Renal pelvis (tissue), 12 donors: ENCODE measurements at places on chromosomes 16 and 17. TPM values are rescaled to one million over a fixed set of nuclear protein-coding genes. Genes with fewer than 3 reads are reported as not detected.

DNA sequence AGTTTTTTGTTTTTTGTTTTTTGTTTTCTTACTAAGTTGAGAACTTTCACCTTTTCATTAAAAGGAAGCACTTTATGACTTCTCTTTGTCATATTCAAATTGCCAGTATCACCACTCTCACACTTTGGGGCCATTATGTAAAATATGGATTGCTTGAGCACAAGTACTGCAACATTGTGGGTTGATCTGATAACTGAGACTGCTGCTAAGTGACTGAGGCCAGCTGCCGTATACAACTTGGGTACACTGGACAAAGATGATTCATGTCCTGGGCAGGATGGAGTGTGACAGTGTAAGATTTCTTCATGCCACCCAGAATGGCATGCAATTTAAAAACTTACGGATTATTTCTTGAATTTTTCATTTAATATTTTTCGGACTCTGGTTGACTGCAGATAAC is 7.8 kb downstream of the TTC19 start:
- DNase-seq: no peak

DNA sequence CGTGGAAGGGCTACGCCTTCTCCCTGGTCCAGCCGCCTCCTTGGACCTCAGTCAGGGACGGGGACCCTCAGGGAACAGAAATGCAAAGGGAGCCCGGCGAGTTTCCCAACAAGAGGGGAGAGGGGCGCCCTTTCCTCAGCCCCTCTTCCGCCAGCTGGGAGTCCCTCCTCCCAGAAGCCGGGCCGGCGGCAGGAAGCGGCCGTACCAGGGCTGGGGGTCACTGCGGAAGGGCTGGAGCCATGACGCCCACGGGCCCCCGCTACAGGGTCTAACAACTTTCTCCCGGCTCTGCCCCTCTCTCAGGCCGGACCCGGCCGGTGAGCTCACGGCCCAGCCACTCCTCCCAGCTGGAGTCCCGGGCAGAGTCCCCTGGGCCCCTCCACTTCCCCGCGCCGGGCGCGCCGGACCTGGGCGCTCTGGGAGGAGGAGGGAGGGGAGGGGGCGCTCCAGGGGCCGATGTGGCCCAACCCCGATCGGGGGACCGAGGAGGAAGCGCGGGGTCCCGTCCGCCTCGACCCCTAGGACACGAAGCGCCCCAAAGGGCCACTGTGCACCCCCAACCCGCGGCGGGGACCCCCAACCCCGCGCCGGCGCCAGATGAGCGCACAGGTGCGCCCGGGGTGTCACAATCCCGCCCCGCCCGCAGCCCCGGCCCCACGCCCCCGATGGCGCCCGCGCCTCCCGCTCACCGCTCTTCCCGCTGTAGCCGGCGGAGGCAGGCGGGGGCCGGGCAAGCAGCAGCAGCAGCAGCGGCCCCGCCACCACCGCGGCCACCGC is 578 bp downstream of the PGAP6 start:
- DNase-seq: no peak

TAT gene
- polyA plus RNA-seq: 0.03 TPM

KCNAB3 gene
- polyA plus RNA-seq: 13.0 TPM

DNA sequence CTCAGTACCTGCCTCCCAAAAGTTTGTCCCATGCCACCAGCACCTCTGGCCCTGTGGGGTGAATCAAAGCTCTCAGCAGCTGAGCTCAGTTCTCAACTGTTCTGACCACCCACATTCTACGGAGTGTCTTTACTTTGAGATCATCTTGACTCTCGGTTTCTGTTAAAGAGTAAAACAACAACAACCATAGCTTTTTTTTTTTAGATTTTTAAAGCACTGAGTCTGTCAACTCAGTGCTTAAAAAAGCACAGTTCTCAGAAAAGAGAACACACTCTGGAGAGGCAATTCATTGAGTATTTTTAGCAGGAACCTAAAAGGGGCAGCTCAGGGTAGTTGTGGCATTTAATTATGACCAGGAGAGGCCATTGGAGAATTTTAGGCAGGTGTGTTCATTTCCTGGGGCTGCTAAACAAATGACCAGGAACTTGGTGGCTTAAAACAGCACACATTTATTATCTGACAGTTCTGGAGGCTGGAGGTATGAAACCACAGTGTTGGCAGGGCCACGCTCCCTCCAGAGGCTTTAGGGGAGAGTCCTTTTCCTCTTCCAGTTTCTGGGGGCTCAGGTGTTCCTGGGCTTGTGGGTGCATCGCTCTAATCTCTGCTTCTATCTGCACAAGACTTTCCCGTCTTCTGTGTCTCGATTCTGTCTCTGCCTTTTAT is 6.7 kb upstream of the WFIKKN2 start:
- DNase-seq: no peak

- DNase-seq: no peak
Measured at GRCh38 chr17:4340914-4341615, 25.4 kb downstream of the UBE2G1 start.

PDILT gene
- not detected for polyA plus RNA-seq

DNA sequence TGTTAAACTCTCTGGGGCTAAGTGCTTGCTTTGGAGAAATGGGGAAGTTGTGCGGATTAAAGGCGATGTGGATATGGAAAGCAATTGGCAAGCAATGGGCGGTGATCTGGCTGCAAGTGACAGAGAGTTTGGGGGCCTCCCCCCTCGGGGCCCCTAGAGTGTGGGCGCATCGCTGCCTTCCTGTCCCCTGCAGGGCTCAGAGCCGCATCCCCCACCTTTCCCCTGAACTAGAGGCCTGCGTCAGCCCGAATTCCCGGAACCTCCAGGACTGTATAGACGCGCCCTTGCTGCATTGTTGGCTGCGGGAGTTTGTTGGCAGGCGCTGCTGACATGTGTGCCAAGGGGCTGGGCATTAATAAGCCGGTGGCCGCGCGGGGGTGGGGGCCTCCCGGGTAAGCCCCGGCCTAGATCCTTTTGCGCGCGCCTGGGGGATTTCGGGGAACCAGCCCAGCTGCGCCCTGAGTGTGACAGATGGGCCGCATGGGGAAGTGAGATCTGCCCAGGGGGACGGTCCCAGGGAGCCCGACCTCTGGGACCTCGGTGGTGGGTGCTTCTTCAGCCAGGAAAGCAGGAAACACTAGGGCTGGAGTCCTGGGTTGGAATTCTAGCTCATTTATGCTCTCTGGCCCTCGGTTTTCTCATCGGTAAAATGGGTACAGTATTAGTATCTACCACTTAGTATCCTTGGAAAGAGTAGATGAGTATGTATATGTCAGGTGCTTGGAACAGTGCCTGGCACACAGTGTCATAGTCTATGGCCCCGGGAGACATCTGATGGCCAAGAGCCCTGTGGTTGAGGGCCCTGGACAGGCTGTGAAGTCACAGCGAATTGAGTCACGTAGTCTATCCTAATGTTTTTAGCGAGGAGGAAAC is 1.0 kb downstream of the EEF2K start:
- no peak for DNase-seq

DNA sequence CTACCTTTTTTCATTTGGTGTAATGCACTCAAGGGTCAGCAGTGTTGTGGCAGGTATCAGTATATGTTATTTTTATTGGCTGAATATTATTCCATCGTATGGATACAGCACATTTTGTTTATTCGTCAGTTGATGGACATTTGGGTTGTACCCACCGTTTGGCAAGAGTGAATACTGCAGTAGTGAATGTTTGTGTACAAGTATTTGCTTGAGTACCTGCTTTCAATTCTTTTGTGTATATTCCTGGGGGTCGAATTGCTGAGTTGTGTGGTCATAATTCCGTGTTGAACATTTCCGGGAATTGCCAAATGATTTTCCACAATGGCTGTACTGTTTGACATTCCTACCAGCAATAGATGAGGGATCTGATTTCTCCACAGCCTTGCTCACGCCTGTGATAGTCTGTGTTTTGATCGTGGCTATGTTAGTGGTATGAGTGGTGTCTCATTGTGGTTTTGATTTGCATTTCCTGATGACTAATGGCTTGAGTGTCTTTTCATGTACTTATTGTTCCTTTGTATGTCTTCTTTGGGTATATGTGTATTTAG is 108.4 kb downstream of the OR1D5 start:
- no peak for DNase-seq

GRCh38 chr16:89036776-89037175 is 56.9 kb upstream of the ACSF3 start:
- no peak for DNase-seq

DNA sequence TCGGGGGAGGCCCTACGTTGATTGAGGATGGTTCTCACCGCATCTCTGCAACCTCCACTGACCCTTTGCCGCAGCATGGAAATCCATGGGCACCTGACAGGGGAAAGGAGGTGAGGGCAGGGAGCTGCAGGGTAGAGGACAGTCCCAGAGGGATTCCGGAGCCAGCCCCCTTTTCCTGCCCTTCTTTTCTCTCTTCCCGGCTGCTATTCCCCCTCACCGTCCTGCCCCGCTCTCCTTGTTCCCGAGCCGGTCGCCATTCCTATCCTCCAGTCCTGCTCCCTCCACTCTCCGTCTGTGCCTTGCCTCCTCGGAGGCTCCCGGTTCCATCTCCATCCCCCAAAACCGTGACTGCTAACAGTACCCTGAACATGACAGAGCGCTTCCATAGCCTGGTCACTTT is 4.8 kb downstream of the SPATA32 start:
- no peak for DNase-seq

GRCh38 chr16:57539072-57539796 is 2.9 kb upstream of the CCDC102A start:
- DNase-seq: no peak

APOH gene
- polyA plus RNA-seq: 0.30 TPM

FAM171A2 gene
- 42.7 TPM for polyA plus RNA-seq

GRCh38 chr17:10210151-10210574 is 11.8 kb upstream of the GAS7 start:
- DNase-seq: peak; percentile 40

GJD3 gene
- not detected for polyA plus RNA-seq

DNA sequence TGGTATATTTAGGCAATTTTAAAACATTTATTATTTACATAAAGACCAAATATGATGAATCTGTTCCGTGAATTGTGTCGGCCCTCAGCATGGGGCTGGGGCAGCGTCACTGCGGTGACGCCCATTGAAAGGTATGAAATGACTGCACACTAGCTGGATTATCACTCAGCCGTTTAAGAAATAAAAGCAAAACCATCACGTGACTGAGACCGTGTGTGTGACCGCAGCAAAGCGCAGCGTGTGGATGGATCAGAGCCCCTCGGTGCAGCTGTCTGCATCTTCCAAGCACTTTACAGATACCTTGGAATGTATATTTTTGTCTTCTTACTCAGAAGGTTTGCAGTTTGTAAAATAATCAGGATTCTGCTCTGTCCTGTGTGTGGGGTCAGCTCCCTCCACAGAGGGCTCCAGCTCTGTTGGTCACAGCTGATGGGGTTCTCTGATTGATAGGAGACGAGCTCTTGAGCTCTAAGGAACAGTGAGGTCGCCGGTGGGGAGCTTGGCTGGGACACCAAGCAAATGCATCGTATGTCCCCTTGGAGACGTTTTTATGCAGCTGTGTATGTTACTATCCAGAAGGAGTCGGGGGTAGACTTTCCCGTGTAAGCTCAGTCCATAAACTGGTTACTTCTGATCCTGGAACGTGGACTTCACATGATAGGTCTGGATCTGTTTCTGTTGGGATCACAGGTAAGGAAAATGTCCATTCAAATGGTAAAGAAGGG is 45.1 kb downstream of the WDR45B start:
- no peak for DNase-seq

DNA sequence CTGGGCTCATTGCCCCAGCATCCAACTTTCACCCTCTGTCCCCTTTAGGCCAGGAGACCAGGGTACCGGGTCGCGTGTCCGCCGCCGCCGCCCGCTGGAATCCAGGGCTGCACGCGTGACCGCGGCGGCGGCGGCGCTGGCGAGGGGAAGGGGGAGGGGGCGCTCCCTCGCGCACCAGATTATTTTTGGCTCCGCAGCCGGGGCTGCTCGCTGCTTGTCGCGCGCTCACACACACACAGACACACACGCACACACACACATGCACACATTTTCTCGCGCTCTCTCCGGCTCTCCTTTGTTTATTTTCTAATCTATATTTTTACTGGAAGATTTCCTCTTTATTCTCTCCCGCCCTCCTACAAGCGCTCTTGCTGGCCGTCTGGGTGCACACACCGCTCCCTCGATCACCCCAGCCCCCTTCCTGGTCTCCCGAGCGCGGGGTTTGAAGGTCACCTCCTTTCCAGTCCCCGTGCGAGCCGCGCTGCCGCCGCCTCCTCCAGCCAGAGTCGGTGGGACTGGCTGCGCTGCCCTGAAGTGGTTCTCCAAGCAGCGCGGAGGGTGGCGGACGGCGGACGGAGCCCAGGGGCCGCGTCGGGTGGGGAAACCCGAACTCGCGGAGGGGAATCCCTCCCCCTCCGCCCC is 921.4 kb upstream of the EEF2KMT start:
- peak; percentile 14 for DNase-seq

GRCh38 chr17:56782338-56782737 is 51.4 kb downstream of the C17orf67 start:
- DNase-seq: no peak

CCL23 gene
- polyA plus RNA-seq: 0.56 TPM

- DNase-seq: no peak
Measured at GRCh38 chr17:376936-377863, 24.6 kb upstream of the RPH3AL start.

DNA sequence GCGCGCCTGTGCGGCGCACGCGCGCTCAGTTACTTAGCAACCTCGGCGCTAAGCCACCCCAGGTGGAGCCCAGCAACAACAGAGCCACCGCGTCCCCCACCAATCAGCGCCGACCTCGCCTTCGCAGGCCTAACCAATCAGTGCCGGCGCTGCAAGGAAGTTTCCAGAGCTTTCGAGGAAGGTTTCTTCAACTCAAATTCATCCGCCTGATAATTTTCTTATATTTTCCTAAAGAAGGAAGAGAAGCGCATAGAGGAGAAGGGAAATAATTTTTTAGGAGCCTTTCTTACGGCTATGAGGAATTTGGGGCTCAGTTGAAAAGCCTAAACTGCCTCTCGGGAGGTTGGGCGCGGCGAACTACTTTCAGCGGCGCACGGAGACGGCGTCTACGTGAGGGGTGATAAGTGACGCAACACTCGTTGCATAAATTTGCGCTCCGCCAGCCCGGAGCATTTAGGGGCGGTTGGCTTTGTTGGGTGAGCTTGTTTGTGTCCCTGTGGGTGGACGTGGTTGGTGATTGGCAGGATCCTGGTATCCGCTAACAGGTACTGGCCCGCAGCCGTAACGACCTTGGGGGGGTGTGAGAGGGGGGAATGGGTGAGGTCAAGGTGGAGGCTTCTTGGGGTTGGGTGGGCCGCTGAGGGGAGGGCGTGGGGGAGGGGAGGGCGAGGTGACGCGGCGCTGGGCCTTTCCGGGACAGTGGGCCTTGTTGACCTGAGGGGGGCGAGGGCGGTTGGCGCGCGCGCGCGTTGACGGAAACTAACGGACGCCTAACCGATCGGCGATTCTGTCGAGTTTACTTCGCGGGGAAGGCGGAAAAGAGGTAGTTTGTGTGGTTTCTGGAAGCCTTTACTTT is at the start of gene UBB:
TSS of gene UBB (plus strand) at position 452 of the 856 bp plus-strand sequence. CDS start 817 bp downstream, outside the sequence.
- peak; percentile 97 for DNase-seq
